Left renal cortex interstitium (tissue), 4 donors: ENCODE measurements at places on chromosomes 6 and 20. TPM values are rescaled to one million over a fixed set of nuclear protein-coding genes. Genes with fewer than 3 reads are reported as not detected.

- no peak for DNase-seq
Observed at GRCh38 chr6:165837948-165838745, 175.1 kb upstream of the PDE10A start.

GRCh38 chr6:127328043-127328609 lies 15.3 kb downstream of the ECHDC1 start:
- no peak for DNase-seq

DNA sequence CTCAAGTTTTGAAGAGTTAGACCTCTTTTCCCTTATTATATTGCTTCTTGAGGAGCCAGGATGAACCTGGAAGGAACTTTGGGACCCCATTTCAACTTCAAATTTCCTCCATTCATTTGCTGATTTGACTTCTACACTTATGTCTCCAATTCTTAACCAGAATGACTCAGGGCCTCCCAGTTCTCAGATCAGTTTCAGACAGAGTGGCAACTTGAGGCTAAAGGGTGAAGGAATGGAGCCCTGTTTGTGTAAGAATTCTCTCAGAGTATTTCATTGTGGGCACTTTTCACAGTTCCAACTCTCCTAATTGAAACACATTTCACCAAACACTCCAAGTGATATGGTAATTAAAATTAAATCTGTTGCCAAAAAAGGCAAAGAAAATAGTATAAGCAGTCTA lies 109.0 kb upstream of the FLRT3 start:
- DNase-seq, result no peak

Gene MYBL2
- polyA plus RNA-seq, result 30.8 TPM

Gene SLC35F1
- polyA plus RNA-seq, result 3.3 TPM

Gene SLC2A10
- polyA plus RNA-seq, result 16.9 TPM

Gene SLC17A5
- polyA plus RNA-seq, result 17.7 TPM

Gene HUS1B
- 0.29 TPM for polyA plus RNA-seq
